Mesenteric fat pad (tissue), 1 donor: ENCODE measurements at places on chromosomes 3 and 15. TPM values are rescaled to one million over a fixed set of nuclear protein-coding genes. Genes with fewer than 3 reads are reported as not detected.
A peak's percentile ranks its signal among the peaks of the same experiment; 100 is the strongest.

The SLC12A1 gene
- total RNA-seq, result not detected

GRCh38 chr3:155391104-155391503 is 97.6 kb upstream of the STRIT1 start:
- DNase-seq, result no peak

DNA sequence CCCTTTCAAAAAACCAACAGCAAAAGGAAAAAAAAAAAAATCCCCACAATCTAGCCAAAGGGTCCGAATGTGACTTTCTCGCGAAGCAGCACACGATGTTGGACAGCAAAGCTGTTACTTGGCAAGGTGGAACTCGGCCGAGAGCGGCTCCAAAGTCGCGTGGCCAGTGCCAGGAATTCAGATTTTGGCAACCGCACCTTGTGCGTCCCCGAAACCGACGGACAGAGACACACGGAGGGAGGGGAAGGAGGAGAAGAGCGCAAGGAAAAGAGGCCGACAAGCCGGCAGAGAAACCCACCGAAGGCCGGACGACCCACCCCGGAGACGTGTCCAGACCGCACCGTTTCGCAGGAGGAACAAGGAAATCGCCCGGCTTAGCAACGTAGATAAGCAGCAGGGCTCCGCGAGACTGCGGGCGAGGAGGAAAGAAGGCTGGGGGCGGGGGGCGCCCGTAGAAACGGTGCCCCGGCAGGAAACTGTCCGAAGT is 517.3 kb downstream of the MECOM start:
- DNase-seq, result peak; percentile 89

- no peak for DNase-seq
Measured at GRCh38 chr15:66214246-66214645, 39.3 kb downstream of the MEGF11 start.

The KCNMB3 gene
- 3.2 TPM for total RNA-seq

The ZSCAN2 gene
- total RNA-seq, result 7.9 TPM

DNA sequence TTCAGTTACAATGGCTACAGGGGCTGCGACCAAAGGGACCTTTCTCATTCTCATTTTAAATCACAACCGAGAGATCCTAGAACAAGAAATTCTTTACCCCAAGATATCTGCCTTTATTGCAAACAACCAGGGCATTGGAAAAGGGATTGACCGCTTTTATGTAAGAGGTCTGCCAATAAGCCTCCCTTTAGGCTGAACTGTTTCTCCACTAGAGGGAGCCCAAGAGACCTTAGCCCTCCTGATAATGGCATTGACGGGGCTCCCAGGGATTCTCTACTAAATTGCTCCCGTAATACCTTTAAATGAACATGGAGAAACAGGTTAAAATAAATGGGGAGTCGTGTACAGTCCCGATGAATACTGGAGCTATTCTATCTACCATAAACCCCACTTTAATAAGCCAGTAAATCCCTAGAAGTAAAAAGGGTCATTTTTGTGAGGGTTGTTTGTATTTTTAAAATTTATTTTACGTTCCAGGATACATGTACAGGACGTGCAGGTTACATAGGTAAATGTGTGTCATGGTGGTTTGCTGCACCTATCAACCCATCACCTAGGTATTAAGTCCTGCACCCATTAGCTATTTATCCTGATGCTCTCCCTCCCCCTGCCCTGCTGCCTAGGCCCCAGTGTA is 7.5 kb upstream of the IGSF10 start:
- DNase-seq, result no peak

GRCh38 chr3:152677491-152677890 is 157.4 kb upstream of the P2RY1 start:
- no peak for DNase-seq

GRCh38 chr15:92751528-92751927 is 96.0 kb upstream of the FAM174B start:
- DNase-seq, result no peak

DNA sequence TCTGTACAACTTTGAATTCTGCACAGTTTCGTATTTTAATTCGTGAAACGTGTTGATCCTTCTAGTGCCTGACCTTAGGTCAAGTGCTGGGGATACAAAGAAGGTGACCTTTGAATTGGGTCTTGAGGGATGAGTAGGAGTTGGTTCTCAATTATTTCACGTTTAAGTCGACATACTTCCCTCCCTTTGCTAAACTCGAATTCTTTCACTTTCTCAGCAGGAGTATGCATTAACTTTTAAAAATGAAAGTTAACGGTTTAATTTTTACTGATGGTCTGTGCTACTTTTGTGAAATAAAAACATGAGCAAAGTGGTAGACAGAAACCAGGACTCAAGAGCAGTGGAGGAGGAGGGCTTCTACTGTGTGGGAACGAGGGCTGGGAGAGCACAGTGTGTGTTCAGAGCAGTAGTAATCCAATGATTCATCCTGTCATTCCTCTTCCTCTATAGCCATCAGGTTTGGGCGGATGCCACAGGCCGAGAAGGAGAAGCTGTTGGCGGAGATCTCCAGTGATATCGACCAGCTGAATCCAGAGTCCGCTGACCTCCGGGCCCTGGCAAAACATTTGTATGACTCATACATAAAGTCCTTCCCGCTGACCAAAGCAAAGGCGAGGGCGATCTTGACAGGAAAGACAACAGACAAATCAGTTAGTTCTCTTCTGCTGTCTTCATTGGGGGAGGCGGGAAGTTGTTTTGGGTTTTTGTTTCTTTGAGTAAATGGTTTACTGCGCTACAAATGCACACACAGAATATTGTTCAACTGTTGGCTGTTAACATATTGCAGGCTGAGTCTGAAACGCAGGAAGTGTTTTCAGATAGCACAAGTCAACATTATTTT is 78.6 kb upstream of the TSEN2 start:
- DNase-seq, result peak; percentile 93

DNA sequence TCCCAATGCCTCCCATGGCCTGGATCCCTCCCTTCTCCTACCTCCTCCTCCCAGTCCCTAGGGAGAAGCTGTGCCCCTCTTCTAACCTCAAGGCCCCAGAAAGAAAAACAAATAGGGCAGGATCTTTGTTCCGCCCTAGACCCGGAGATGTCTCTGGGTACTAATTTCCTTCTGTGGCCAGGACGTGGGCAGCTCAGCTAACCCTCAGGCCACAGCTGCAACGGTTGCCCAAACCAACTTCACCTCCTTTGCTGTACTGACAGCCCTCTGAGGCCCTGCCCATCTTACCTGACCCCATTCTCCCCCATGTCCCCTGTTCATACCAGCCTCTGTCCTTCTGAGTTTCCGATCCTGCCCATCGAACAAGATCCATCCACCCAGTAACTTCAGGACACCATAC is 70.7 kb downstream of the SRGAP3 start:
- DNase-seq, result no peak

DNA sequence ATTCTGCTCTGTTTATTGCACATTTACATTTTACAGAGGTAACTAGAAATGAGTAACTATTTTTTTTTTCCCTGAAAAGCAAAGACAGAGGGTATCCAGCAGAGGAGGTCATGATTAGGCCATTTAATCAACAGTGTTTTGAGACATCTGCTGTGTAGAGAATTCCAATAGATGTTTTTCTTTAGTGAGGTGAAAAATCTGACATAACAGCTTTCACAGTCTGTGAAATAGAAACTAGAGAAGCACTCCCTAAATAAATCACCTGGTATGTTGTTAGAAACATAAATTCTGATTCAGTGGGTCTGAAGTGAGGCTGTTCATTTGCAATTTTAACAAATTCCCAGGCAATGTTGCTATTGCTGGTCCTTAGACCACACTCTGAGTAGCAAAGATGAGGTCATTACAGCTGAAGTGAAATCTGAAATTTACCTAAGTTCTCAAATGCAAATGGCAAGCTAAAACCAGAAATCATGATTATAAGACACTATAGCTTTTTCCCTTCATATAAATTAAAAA is 329.2 kb upstream of the LRRC3B start:
- DNase-seq, result no peak

The RASGRP1 gene
- total RNA-seq, result 1.1 TPM

GRCh38 chr3:128813097-128813496 is 66.3 kb upstream of the ACAD9 start:
- DNase-seq, result no peak

DNA sequence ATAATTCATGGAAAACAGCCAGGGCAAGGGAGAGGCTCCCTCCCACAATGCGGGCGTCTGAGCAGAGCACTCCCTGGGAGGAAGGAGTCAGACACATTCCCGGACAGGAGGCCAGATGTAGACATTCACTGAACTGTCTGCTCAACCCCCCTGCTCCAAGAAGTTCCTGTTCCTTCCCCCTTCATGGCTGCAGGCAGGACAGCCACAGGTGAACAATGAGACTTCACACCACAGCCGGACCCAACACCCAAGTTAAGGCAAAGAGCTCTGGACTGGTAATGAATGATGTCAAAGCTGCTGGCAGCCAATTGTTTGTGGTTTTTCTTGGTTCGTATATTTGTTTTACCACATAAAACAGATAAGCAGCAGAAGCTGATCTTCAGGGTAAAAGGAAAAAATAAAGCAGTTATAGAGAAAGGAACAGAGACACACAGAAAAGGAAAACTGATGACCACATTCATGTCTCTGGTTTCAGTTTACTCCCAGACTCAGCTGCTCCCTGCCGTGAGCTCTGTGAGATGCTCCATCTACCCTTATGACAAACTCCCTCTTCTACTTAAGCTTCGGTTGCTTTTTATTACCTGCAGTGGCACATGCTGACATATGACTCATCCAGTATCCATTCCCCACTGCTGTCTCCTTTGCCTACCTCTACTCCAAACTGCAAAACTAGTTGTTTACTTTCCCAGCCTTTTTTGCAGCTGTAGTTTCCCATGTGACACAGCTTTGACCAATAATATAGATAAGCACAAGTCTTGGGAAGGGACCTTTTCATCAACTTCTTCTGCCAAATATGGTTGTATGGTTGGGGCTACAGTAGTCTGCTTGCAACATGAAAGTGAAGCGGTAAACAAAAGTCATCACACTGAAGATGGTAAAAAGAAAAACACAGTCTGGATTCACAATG is 33.1 kb downstream of the DZIP1L start:
- no peak for DNase-seq

- no peak for DNase-seq
Measured at GRCh38 chr15:95017666-95018328, 786.4 kb downstream of the MCTP2 start.

The PLSCR4 gene
- 60.7 TPM for total RNA-seq

GRCh38 chr15:73329501-73330200 is 39.1 kb downstream of the HCN4 start:
- peak; percentile 81 for DNase-seq

GRCh38 chr3:176631165-176631564 is 566.1 kb downstream of the TBL1XR1 start:
- no peak for DNase-seq

DNA sequence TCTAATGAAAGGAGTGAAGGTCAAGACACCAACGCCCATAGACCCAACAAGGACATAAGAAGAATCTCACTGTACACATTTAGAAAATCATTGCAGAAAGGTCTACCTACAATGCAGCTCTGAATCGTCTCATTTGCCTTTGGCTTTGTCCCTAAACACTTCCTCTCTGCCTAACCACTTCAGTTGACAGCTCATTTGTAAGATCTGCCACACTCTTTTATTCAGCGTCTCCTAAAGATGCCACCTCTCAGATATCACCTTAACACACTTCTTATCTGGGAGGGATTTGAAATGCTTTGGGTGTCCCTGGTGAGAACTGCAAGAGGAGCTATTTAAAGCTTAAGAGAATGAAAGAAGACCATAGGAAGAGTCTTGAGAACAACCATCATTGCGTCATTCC is 38.7 kb downstream of the RAB27A start:
- DNase-seq, result no peak
